ENCODE measurements at places on chromosomes 3 and 15.
A peak's percentile ranks its signal among the peaks of the same experiment; 100 is the strongest.

GRCh38 chr15:70236341-70237086, 138.8 kb upstream of the TLE3 start:
- no peak for DNase-seq

DNA sequence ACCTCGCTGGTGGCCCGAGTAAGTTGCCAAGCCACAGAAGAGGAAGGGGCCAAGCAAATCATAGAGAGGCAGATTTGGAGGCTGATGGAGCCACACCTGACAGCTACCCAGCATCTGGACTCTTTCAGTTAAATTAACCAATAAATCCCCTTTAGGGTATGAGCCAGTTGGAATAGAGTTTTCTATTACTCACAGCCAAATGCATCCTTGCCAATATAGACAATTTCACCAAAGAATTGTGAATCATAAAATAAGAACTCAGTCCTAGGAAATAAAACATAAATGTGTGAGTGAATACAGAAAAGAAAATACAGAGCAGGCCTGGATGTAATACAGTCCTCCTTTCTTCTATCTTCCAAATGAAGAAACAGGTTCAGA, 161.6 kb upstream of the ANKRD28 start:
- DNase-seq = no peak

DNA sequence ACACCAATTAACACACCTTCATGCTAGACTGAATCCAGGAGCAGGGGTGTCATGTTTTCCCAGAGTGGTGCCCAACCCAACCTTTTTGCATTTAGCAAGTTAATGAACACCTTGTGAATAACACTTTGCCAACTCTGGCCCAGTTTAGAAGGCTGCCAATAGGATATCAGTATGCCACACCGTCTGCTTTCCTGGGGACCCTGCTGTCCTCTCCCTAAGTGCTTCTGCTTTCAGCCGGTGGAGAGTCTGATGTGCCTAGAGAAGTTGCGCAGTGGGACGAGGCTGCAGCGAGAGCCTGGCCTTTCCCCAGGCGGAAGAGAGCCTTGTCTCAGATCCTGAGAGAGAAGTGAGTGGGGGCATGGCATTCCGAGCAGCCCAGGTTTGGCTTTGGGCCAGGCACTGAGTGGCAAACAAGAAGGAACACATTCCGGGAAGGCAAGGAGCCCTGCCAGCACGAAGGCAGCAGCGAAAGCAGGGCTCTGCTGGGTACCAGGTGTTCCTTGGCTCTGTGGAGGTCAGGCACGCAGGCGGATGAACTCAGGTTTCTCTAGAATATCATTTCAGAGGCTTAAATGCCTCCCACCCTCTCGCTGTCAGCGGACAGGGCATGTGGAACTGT, 36.9 kb downstream of the SENP8 start:
- peak; percentile 36 for DNase-seq

DNA sequence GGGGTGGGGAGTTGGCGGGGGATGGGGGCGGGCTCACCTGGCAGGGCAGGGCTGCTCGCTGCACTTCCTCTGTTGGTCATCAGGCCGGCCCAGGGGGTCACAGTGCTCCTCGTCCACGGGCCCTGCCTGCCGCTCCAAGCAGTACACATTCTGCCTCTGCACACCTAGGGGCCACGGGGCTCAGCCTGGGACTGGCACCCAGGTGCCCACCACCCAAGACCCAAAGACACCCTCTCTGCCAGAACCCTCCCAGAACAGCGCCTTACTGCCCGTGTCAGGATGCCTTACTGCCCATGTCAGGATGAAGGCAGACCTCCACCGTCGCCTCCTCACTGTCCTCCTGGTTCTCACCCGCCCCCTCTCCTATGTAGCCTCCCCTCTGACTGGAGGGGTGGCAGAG, 43.2 kb downstream of the ADAMTS7 start:
- DNase-seq = no peak

DNA sequence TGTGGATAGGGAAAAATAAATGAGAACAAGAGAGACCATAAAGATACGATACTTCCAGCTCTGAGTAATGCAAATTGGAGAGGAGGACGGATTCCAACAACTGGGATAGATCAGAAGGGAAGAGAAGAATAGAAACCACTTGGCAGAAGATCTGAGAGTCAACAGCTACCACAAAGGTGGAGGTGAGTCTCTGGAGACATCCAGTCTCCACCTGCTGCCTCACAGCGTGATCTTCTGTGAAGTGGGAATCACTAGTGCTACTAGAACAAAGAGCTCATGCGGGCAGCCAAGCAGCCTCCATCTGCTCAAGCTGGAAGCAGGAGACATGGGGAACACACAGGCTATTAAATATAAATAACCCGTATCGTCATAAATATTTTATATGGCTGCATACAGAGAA, 558.5 kb upstream of the CFAP20DC start:
- DNase-seq = no peak

GRCh38 chr3:68447885-68448284, 484.5 kb downstream of the TAFA4 start:
- DNase-seq = no peak

DNA sequence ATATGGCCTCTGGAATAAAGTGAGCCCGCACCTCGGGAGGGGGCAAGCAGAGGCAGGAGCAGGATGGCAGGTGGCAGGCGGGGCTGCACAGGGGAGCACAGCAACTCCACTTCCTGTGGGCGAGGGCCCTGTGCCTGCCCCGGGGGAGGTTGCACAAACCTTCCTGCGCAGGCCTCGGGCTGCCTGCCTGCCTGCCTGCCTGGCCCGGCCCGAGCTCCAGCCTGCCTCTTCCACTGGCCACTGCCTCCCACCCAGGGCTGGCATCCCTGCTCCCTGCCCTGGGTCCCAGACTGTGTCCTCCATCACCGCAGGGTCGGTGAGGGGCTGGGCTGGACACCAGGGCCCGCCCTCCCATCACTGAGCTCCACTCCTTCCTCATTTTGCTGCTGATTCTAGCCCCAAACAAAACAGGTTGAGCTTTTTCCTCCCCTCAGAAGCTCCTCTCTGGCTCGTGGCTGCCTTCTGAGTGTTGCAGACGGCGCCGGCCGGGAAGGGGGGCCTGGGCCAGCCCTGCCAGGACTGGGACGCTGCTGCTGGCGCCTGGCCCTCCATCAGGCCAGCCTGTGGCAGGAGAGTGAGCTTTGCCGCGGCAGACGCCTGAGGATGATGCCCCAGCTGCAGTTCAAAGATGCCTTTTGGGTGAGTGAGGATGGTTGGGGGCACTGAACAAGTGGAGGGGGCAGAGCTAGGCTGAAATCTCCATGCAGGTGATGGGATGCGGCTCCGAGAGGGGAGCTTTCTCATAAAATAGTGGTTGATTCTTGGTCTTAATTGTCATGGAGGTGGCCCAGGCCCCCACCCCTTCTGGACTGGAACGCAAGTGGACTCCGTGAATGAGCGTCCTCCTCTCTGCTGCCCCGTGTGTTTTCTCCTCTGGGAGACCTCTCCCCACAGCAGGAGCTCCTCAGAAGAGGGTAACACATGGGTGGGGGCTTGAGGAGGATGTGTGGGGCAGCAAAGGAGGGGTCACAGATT, at the start of gene PSTPIP1:
TSS of gene PSTPIP1 (plus strand) at position 156 of the 975 bp plus-strand sequence. CDS start at position 604, 448 bp downstream.
- peak; percentile 68 for DNase-seq

DNA sequence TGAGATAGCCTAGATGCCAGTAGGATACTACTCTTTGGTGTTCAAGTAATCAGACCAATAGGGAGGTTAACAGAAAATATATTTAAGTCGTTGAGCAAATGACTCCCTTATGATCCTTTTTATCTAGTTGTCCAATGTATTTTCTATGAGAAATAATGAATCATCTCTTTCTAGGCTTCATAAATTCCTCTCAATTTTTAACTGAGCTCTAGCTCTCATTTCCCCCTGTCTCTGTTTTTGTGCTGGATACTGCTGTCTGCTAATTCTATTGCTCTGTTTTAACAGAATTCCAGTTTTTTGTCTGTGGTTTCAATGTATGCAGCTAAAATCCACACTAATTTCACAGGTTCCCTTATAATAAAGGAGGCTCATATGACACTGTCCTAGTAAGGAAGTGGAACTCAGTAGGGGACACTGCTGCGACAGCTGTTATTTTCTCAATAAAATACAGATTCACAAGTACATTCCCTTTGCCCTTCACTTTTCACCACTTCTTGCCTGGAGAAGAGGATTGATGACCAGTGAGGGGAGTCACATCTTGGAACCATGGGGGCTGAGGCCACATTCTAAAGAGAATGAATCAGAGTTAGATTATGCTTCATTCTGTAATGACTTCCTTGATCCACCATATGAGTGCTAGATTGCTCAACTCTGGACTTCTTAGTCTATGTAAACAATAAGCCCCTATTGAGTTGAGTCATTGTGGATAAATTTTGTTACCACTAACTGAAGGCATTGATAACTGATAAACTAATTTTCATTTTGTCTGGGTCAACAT, 558.7 kb upstream of the KCNMB2 start:
- no peak for DNase-seq

- peak; percentile 83 for DNase-seq
These were observed 13.6 kb upstream of the COMMD2 start for GRCh38 chr3:149765762-149766334.

DNA sequence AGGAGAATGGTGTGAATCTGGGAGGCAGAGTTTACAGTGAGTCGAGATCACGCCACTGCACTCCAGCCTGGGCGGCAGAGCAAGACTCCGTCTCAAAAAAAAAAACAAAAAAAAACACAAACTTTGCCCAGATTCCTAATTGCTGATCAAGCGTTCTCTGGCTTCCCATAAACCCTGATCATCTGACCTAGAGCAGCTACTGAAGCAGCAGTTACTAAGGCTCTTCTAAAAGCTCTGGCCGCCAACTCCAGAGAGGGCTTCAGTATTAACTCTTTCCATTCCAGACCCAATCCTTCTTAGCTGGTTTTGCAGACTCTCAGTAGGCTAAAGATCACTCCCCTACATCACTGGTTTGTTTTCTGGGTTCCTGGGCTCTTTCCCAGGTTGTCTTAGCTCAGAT, 201.6 kb downstream of the IGSF11 start:
- no peak for DNase-seq

DNA sequence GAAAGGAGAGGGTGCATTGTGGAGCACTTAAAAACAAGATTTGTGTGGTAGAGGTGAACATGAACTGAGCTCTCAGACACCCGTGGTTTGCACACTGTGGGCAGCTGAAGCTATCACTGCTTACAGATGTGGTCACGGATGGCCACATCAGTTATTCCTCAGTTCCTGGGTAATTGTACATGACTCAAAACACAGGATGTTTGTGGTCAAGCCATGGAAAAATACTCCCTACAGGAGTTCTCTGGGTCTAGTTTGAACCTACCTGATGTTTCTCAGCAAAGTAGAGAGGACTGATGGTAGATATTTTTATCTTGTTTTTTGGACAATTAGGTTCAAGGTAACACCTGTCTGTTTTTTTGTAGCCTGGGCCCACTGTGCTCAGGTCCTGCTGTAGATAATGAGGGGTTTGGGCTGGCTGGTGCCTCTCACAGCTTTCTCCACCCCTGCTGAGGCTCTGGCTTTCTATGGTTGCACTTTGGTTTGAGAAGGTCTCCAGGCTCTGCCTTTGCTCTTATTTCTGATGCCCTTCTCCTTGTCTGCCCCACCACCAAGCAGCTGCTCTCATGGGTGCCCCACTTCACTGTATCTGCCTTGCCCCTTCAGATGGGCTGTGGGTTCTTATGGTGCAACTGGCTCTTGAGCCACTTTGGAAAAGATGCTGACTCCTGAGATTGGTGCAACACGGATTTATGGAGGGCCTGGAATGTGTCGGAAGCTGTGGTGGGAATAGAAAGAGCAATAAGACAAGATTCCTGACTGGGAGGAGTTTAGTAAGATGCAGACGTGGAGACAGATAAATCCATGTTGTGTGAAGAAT, 40.1 kb downstream of the CDCP1 start:
- DNase-seq = no peak

GRCh38 chr3:127566833-127567232, 23.7 kb downstream of the TPRA1 start:
- DNase-seq = no peak

GRCh38 chr3:156024904-156025533, 95.4 kb upstream of the KCNAB1 start:
- DNase-seq = no peak

DNA sequence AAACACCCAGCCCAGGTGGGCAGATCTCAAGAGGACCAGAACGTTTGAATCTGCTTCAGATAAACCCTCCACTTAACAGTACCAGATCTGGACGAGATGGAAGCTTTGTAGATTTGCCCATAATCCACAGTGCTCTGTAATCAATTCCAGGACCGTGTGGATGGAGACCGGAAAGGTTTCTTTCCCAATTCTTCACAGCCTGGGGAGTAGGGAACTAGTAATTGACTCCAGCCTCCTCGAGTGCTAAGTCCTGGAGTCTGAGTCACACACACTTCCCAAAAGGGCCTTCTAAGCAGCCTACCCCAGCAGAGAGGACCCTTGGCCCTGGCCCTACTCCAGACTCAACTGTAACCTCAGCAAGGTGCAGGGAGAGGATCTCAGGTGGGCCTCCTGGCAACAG, 56.2 kb upstream of the TSEN2 start:
- no peak for DNase-seq

DNA sequence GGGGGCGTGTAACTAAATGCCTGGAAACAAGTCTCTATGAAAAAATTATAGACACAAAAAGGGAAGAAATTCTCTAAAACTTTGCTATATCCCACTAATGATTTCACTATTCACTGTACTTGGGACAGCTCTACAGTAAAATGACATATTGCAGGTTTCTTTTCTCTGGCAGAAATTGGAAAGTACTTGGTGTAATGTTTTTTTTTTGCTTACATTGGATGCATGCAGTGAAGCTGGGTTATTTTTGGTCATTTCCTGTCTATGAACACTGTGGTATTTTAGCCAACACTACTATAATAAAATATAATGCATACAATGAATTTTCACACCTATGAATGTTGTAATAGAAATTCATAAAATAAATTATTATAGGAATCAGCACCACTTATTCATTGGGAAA, 109.7 kb downstream of the LRRC49 start:
- no peak for DNase-seq

GRCh38 chr3:186381424-186382216, 19.6 kb upstream of the DGKG start:
- no peak for DNase-seq

DNA sequence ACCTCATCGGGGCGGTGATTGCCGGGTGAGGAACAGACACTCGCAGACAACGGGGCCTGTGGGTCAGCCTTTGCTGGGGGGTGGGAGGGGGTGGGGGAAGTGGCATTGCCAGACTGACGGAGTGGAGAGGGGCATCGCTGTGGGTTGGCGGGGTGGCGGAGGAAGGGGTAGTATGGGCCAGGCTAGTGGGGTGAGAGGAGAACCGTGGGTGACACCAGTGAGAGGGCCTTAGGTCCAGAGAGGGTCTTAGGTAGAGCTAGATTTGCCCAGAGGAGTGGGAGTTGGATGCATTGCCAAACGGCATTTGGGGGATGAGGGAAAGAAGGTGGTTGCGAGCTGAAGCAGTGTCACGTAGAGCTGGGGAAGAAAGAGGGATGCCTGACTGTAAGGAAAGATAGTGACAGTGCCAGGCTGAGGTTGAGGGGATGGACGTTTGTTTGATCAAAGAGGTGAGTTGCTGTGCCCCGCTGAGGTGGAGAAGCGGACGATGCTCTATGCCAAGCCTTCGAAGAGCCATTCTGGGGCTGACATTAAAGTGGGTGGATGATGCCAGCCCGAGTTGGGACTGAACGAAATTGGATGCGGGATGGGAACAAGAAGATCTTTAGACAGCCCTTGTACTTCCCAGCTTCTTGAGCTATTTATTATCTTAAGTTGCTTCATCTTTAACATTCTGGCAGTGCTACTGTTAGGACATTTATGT, 572 bp downstream of the DNAJB11 start:
- DNase-seq = no peak
